ENCODE measurements at places on chromosomes 11 and 22.

- DNase-seq = no peak
These were observed 816 bp upstream of the PLEKHA7 start for GRCh38 chr11:17014833-17015626.

- no peak for DNase-seq
These were observed 1.0 kb upstream of the TUBA8 start for GRCh38 chr22:18109410-18110193.

GRCh38 chr11:66467034-66467659, 442 bp downstream of the PELI3 start:
- no peak for DNase-seq

- no peak for DNase-seq
These were observed 89.6 kb downstream of the RASSF10 start for GRCh38 chr11:13098616-13099289.

DNA sequence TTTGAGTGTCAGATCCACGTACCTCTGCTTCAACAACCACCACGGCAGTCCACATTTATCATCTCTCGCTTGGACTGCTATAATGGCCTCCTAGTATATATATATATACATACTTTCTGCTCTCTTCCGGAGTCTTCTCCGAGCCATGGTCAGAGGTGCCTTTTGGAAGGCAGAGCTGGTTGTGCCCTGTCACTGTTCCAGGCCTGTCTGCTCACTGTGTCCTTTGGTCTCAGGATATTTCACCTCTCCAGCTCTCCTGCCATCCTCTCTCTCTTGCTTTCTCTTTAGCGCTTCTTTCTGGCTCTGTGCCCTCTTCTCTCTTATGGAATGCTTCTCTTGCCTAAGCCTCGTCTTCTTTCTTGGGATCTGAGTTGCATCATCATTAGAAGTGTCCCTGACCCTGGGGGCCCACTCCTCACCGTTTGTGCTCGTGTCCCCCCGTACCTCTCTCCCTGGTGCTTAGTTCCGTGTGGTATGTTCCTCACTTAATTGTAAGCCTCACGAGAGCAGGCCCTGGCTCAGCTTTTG, 86.1 kb upstream of the RASSF10 start:
- DNase-seq = no peak

DNA sequence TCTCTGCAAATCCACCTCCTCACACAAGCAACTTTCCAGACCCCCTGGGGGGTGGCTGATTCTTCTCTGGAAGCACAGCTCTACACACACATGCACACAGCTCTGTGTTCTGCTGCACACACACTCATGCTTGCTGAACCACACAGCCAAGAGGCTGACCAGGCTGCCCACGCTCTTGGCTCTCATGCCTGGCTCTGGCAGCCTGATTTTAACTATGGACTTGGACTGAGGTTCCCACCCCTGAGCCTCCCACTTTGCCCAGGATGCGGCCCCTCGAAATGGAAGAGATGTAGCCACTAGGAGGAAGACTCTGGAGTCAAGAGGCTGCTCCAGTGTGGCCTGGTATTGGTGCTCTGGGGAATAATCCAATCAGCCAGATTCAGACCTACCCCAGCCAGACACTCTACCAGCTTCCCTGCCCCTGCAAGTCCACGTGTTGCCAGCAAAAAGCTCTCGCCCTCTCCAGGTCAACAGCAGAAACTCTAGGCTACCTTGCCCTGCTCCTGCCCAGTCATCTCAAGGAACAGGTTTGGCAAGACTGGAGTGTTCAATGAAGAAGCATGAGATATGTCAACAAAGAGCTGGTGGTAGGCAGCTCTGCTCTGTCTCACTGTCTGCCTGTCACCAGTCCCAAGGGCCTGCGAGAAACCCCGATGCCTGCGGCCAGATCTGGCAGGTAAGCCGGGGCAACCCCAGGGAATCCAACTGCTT, 8.8 kb upstream of the CASTOR1 start:
- DNase-seq = no peak

DNA sequence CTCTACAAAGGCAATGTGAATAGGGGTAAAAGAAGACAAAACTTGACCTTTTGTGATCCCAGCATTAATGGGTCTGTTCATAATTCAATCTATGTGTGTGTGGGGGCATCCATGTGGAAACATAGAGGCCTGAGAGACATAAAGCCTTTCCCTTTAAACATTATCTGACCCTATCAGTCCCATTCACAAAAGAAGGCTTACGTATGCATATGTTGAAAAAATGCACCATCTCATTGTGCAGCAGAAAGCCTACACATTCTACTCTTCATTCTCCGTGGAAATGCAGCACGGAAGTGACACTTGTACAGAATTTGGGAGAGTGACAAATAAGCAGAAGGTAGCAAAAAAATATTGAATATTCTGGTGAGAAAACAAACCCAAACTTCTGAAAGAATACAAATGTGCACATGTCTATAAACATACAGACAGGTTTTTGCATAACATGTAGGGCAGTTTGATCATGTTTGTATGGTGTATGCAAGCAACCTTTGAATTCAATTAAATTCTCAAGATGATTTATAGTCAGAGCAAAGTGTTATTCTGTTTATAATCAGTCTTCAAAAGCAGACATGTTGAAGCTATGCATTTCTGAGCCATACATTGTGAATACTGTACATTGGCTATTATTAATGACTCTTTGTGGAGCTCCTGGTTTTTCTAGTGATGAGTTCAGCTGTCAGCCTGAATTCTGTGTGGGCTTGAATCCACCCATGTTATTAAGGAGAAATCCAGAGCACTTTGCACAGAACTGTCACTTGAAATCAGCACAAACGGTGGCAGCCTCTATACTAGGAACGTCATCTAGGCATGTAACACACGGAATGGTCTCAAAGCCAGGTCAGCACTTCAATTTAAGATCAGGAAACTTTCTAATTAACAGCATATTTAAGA, 236.8 kb downstream of the DCDC1 start:
- DNase-seq = no peak
